Mesothelial cell of epicardium (in vitro differentiated cells): ENCODE measurements at places on chromosomes 7 and 10. TPM values are rescaled to one million over a fixed set of nuclear protein-coding genes. Genes with fewer than 3 reads are reported as not detected.

DNA sequence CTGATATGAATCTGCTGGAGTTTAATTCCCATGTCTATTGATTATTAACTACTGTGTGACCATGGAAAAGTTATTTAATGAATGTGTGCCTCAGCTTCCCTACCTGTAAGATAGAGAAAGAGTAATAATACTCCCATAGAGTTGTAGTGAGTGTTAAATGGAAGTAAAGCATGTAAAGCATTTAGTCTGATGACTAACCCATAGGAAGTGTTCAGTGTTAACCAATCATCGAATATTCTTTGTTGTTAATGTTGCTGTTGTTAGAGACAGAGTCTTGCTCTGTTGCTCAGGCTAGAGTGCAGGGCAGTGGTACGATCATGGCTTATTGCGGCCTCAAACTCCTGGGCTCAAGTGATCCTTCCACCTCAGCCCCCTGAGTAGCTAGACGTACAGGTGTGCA, 36.2 kb upstream of the CCDC6 start:
- DNase-seq: no peak

The UBTD1 gene
- total RNA-seq: 9.1 to 9.4 TPM (median 9.4 TPM) in 3 replicates

The TSPAN33 gene
- 6.4 to 7.4 TPM (median 7.0 TPM) in 3 replicates for total RNA-seq

GRCh38 chr10:4357911-4358310, 468.1 kb upstream of the AKR1E2 start:
- no peak for DNase-seq

DNA sequence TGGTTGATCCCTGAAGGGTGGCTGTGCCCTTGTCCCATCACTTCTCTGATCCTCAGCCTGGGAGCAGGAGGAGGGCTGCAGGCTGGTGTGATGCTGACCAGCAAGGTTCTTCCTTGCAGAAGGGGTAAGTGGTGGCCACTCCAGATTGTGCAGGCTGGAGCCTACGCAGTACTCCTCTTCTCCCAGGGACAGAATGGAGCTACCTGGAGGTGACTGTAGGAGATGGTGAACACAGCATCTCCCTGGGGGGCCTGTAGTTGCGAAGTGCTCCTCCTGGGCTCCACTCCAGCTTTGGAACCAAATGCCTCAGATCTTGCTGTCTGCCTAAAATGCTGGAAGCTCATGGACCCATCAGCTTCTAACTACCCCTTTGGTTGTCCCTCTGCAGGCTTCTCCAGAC, 323.6 kb upstream of the PODXL start:
- DNase-seq: no peak

- DNase-seq: no peak
Measured at GRCh38 chr7:134367956-134368749, 51.4 kb upstream of the SLC35B4 start.

- no peak for DNase-seq
Measured at GRCh38 chr10:22615819-22616499, 98.4 kb downstream of the PIP4K2A start.

- no peak for DNase-seq
Measured at GRCh38 chr10:132036153-132036886, 29.4 kb upstream of the JAKMIP3 start.

DNA sequence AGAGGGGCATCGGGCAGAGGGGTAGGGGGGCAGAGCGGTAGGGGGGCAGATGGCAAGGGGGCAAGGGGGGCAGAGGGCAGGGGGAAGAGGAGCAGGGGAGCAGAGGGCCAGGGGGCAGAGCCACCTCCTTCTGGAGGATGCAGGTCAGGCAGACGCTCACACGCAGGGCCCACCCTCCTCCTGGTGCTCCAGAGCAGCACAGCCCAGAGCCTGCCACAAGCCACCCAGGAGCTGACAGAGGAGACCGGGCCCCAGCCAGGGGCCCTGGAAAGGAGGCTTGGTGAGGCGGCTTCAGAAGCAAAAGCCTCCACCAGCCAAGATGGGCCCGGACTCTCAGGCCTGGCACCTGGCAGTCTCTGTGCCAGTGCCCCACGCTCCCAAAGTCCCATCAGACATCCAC, 13.1 kb downstream of the MAD1L1 start:
- no peak for DNase-seq
